ENCODE measurements at places on chromosomes 13 and 19.

DNA sequence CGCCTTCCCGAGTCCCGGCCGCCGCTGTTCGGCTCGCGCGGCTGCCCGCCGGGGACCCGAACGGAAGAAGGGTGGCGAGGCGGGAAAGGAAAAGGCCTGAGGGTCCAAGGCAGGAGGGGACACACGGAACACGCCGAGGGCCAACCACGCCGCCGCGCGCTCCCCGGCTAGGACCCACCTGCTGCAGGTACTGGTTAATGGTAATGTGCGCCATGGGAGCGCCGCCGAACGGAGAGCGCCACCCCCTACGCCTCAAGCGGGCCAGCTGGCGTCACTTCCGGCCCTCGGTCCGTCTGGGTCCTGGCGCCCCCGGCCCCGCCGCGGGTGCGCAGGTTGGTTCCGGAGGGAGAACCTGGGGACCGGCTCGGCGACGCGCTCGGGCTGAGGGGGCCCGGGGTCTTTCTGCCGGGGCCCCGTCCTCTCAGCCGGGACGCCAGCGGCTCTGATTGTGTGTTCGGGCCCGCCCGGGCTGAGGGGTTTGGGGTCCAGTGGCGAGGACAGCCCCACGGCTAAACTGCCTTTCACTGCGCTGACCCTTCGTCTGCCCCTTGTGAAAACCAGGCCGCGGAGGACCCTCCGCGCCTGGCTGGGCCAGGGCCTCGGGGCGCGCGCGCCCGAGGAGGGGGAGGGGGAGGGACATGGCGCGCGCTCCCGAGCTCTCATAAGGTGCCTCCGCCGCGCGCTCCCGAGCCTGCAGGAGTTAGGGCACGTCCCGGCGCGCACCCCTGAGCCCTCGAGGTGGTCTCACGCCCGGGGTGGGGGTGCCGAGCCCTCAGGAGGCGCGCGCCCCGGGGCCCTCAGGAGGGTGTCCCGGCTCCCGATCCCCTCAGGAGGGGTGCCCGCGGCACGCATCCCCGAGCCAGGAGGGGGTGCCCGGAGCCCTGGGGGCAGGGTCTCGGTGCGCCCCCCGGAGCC lies at the start of gene PCID2:
Gene PCID2, minus strand, starts transcription at position 249 of the 915 bp plus-strand sequence. Its CDS starts 35 bp downstream, at position 214.
- DNase-seq = peak; percentile 60

- no peak for DNase-seq
These were observed 13.1 kb downstream of the ATP11A start for GRCh38 chr13:112702986-112703379.

DNA sequence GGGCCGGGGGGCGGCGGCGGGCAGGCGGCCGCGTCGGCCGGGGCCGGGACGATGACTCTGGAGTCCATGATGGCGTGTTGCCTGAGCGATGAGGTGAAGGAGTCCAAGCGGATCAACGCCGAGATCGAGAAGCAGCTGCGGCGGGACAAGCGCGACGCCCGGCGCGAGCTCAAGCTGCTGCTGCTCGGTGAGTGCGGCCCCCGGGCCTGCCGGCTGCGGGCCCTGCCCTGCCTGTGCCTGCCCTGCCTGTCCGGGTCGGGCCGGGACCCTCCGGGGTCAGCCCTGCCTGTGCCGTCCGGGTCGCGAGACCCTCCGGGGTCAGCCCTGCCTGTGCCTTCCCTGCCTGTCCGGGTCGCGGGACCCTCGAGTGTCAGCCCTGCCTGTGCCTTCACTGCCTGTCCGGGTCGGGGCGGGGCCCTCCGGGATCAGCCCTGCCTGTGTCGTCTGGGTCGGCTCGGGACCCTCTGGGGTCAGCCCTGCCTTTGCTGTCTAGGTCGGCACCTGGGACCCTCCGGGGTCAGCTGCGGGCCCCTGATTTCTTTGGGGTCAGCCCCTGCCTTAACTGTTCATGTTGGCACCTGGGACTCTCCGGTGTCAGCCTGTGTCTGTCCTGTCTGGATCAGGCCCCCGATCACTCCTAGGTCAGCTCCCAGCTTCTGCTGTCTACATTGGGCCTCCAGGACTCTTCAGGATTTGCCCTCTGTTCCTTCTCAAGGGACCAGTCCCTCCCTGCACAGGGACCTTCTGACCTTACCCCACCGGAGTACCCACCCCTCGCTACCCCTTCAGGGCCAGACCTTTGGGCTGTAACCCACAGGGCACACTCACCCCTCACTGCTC lies 659 bp downstream of the GNA11 start:
- DNase-seq = no peak

GRCh38 chr13:79533781-79534400 lies 52.9 kb downstream of the NDFIP2 start:
- no peak for DNase-seq

- peak; percentile 76 for DNase-seq
These were observed 6.0 kb upstream of the FFAR2 start for GRCh38 chr19:35442091-35442490.

DNA sequence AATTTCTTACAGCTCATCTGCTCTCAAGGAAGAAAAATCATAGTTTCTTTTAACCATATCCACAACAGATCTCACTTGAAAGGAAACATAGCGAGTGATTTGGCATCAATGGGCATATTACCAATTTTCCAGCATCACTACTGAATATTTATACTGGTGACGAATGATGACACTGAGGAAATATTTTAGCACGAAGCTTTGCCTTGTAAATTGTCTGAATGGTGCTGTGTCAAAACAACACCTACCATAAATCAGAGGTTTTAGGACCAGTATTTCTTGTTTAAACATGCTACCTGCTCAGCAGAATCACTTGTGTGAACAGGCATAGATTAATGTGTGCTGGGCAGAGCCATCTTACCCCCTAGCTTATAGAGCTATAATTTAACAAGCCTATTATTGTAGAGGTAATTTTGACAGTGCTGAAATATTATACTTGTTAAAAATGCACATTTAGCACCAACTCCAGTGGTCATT lies 146.8 kb downstream of the ABCC4 start:
- DNase-seq = no peak

DNA sequence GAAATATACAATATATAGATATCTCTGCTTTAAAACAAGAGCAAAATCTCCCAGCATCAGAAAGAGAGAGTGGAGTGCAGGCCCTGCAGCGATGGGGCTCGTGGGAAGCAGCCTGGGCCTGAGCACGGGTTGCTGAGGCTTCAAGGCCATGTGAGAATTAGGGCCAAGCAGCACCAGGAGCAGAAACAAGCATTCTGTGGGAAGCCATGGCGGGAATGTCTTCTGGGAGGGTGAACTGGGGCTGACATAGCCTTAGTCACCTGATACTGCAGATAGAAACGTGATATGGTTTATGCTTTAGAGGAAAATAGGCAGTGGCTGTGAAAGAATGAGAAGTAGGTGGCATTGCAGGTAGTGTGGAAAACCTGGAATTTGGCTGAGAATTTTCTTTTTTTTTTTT lies 472.3 kb downstream of the IRS2 start:
- no peak for DNase-seq

- no peak for DNase-seq
These were observed 98.2 kb upstream of the SCEL start for GRCh38 chr13:77437267-77437666.

DNA sequence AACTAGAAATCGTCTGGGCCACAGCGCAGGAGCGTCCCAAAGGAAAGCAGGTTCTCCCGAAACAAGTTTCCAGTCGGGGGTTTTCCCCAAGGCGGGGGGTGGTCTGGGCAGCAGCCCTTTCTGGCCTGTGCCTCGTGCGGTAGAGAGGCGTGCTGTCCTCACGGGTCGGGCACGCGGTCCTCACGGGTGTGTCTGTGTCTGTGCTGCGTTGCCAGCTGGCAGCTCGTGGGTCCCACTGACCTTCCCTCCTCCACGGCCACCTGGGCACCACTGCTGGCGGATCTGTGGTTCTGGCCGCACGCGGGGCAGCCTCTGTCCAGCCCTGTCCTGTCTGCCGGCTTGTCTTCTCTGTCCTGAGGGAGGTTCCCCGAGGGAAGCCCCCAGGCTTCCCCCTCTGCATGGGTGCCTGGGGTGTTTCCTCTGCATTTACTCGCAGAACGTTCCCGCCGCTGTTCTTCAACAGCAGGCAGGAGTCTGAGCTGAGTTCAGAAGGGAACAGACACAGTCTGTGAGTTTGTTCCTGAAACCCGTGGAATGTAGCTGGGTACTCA lies 98.2 kb upstream of the MCF2L start:
- DNase-seq = no peak

DNA sequence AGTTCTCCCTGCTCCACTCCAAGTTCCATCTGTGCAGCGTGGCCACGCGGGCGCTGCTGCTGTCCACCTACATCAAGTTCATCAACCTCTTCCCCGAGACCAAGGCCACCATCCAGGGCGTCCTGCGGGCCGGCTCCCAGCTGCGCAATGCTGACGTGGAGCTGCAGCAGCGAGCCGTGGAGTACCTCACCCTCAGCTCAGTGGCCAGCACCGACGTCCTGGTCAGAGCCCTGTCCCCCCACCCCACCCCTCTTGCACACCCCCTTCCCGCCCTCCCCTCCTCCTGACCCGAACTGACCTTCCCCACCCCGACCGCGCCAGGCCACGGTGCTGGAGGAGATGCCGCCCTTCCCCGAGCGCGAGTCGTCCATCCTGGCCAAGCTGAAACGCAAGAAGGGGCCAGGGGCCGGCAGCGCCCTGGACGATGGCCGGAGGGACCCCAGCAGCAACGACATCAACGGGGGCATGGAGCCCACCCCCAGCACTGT lies 11.6 kb downstream of the FUZ start:
- no peak for DNase-seq

DNA sequence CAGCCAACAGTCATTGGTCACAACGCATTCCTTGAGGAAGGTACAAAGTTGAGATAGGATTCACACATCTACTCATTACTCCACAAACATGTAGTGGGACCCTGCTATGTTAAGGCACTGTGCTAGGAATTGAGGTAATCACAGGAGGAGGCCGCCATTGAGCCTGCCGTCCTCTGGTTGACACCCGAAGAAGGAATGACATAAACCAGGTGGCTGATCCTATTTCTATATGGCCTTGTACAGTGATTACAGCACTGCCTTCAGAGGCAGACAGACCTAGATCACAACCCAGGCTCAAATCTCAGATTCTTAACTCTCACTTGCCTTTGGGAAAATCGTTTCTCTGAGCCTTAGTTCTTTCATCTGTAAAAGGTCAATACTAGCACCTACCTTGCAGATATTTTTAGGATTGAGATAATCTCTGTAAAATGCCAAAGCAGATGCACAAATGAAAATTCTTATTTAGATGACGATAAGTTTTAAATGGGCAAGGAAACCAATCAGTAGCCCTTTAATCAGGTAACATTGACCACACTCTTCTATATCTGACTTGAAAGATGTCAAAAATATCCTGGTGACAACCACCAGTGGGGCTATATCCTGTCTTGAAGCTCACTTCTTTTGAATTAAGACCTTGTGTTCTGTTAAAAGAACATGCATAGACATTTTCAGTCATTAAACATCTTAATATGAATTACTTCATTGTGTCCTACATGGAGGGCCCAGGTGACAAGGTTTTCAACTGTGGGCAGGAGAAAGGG lies 251.6 kb downstream of the KCTD12 start:
- DNase-seq = no peak

- no peak for DNase-seq
These were observed 33.0 kb downstream of the DEDD2 start for GRCh38 chr19:42184401-42184861.

GRCh38 chr19:49136771-49137171 lies 17.4 kb downstream of the PPFIA3 start:
- no peak for DNase-seq

- peak; percentile 44 for DNase-seq
These were observed 97.3 kb upstream of the MCF2L start for GRCh38 chr13:112871742-112872141.

Data from ascending aorta (tissue), 2 donors.